ENCODE measurements at places on chromosomes 7 and 10. TPM values are rescaled to one million over a fixed set of nuclear protein-coding genes. Genes with fewer than 3 reads are reported as not detected.

Gene RGR
- not detected for total RNA-seq

Gene LLCFC1
- not detected for total RNA-seq

Gene CCL24
- total RNA-seq: not detected

Gene SDK1
- not detected for total RNA-seq

Gene SCART1
- 6.9 TPM for total RNA-seq

Gene PNLIPRP3
- not detected for total RNA-seq

Gene HOXA6
- total RNA-seq: 3.4 TPM

Gene VSTM2A
- not detected for total RNA-seq

Gene BBS9
- total RNA-seq: 13.0 TPM

Gene EGFR
- total RNA-seq: not detected

Gene CAPZA2
- 102 TPM for total RNA-seq

Gene DHTKD1
- total RNA-seq: 27.3 TPM

Gene NMT2
- 1.6 TPM for total RNA-seq

Gene MRM2
- 35.5 TPM for total RNA-seq

DNA sequence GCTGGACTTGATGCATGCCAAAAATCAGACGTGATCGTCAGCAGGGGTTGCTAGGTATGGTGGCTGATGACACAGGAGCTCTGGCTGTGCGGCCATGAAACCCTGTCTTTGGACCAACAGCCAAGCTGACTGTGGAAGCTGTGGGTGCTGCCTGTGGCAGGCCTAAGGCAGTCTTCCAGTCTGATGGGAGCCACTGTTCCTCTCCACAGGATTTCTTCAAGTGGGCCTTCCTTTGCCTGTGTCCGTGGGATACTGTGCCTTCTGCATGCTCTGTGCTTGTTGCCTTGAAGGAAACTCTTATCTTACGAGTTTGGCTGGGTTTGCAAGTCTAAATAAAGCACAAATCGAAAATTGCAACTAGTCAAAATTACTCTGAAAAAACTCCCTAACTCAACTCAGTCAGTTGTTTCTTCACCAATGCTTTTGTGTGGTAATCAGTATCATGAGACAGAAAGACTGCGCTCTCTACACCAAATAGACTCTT is 101.9 kb upstream of the PDLIM1 start:
- no peak for DNase-seq

- DNase-seq: no peak
Measured at GRCh38 chr7:135480966-135481597, 28.8 kb downstream of the CNOT4 start.

DNA sequence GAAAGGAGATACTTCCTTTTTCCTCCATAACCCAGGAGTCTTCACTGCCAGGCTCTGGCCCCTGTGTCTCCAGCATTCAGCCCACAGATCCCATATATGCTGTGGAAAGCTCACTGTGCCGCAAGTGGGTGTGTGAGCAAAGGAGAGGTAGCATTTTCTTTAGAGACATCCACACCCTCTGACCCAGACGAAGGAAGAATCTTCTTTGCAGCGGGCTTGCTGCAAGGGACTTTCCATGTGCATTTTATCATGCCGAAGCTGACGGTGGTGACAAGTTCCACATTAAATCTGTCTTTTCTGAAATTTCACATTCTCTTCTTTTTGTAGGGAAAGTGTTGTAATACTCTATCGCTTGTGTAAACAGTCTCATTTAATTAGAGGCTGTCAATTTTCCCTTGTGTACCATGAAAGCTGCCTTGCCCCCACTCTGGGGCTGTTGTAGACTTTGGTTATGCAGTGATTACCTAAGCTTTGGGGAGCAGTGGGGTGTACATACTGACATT is 409.5 kb downstream of the SUGCT start:
- DNase-seq: no peak

DNA sequence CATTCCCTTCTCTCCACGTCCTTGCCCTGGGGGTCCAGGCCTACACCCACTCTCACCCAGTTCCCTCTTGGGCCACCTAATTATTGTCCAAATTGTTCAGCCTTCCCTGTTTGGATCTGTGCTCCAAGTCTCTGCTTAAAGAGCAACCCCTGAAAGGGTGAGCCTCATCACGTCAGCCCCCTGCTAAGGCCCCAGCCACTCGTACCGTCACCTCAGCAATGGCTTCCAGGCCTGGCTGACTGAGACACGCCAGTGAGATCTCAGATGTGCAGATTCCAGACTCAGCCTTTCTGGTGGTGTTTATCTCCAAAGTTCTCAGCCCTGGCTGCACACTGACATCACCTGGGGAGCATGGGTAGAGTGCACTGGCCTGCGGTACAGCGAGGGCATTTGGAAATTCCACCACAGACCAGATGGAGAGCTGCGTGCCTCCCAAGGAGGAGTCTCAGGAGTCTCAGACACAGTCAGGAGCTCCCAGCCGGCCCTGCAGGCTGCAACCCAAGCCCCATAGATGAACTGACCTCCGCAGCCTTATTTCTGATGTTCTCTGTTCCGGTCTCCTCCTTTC is 87.5 kb downstream of the PRKAG2 start:
- DNase-seq: no peak

GRCh38 chr7:64946772-64947171 is 43.7 kb downstream of the ZNF273 start:
- DNase-seq: peak; percentile 69

DNA sequence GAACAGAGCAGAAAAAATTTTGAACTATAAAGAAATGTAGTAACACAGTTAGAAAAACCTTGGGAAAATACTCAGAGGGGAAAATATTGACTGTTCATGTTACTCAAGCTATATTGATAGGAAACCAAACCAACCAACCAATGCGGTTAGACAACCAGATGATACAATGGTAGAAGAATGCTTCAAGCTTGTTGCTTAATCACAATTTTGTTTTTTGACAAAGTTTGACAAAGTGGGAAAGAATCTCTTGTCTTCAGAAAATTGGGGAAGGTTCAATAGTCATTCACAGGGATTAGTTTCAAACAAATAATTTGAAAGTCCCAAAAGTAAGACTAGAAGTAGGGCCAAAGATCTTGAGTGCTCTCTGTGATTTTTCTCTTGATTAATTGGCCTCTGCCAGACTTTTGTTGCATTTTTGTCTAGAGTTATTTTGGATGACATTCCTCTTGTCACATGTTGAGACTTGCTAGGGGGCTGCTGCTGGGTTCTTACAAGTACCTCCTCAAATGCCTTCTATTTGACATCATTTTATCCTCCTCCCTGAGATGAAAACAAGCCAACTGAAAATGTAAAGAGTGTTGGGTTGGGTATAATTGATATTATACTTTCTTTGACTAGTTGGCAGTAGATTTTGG is 233.1 kb upstream of the PHYHIPL start:
- no peak for DNase-seq

DNA sequence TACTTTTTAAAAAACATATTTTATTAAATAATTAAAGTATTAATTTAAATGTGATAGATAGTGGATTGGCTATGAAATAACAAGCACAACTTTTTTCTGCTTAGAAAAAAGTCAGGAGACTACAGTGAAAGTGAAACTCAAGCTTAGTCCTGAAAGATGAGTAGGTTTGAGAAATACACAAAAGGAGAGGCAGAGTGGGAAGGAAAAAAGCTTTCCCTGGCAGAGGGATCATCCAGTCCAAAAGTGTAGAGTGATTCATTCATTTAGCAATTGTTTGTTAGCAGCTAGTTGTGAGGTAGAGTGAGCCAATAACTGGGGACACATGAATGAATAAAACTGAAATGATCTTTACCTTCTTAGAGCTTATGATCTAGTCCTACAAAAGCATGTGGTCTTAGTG is 93.5 kb downstream of the FOXP2 start:
- DNase-seq: no peak

- DNase-seq: no peak
Measured at GRCh38 chr10:120825878-120826769, 25.0 kb upstream of the WDR11 start.

GRCh38 chr10:120437541-120437940 is 19.5 kb upstream of the PLPP4 start:
- DNase-seq: no peak

- no peak for DNase-seq
Measured at GRCh38 chr7:106827626-106828025, 37.5 kb upstream of the PIK3CG start.

GRCh38 chr7:113331155-113331898 is 213.0 kb upstream of the SMIM30 start:
- no peak for DNase-seq

- no peak for DNase-seq
Measured at GRCh38 chr7:50393076-50393475, 57.1 kb downstream of the FIGNL1 start.

DNA sequence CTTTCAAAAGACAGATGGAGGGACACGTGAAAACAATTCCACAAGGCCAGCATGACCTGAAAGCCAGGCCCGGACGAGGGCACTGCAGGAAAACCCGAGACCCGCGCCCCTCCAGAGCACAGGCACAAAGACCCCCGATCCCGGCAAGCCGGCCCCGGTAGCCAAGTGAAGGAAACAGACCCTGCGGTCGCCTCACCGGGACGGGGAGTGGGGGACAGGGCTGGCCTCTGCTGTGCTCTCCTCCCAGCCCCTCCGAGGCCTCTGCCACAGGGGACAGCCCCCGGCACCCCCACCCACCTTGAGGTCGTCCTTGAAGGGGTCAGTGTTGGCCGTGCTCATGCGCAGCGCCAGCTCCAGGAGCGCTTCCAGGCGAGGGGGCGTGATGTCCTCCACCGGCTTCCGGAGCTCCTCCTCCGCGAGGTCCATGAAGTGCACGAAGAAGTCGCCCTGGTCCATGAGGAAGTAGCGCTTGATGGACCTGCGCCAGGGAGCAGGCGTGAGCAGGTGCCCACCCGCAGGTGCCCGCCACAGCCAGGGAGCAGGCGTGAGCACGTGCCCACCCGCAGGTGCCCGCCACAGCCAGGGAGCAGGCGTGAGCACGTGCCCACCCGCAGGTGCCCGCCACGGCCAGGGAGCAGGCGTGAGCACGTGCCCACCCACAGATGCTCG is 11.3 kb upstream of the ADAM8 start:
- DNase-seq: no peak

DNA sequence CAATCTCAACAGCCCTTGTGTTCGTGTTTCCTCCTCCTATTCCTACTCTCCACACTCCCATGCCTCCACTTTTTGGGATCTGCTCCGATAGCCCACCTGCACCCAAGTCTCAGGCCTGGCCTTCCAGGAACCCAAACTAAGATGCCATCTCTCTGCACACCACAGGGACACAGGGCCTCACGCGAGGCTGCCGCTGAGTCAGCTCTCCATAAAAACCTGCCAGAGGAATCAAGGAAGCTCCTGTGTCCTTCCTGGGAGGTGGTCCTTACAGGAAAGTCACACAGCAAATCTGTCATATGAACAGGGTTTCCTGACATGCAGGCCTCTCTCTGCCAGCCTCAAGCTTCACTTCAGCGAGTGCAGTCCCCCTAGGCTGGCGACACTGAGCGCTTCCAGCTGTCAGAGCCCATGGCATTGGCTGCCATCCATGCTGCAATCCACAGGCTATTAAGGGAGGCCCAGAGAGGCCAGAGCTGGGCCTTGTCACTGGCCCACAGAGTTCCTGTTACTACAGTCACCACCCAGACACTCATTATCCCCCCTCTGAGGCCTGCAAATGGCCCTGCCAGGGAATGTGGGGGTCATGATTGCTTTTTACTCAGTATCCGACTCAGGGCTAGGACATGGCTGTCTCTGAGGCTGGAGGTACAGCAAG is 151.4 kb downstream of the OAT start:
- no peak for DNase-seq

DNA sequence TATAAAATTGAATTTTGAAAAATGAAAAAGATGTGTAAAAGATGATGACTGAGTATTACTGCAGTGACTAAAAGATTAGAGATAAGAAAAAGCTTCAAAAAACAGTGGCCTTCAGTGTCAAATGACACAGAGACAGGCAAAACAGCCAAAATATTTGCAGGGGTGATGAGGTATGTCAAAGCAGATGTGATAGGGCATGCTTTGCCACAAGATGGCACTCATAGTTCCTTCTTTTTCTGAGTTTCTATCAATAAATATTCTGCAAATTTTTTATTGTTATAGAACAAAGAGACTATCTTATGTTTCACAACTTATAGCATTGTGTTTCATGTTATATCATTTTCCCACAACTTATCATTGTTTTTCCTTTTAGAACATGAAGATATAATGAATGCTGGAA is 344.1 kb upstream of the HPS1 start:
- peak; percentile 51 for DNase-seq

DNA sequence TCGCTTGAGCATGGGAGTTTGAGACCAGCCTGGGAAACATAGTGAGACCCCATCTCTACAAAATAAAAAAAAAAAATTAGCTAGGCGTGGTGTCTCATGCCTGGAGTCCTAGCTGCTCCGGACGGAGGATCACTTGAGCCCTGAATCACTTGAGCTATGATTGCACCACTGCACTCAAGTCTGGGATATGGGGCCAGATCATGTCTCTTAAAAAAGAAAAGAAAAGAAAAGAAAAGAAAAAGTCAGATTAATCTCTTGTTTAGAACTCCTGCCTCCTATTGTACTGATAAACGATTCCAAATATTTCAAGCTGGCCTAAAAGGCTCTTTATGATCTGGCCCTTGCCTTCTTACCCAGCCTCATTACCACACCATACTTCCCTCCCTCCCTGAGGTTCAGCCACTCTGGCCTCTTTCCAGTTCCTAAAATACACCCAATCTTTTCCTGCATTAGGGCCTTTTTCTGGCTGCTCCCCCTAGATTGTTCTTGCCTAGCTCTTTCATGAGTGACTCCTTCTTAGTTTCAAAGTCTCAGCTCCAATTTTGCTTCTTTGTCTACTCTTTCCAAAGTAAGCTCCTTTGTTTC is 41.7 kb downstream of the VCL start:
- no peak for DNase-seq

- DNase-seq: no peak
Measured at GRCh38 chr7:47285860-47286491, 295.9 kb downstream of the TNS3 start.

- DNase-seq: no peak
Measured at GRCh38 chr7:71826141-71826540, 586.0 kb downstream of the CALN1 start.

GRCh38 chr7:5502721-5503243 is 79.1 kb upstream of the TNRC18 start:
- DNase-seq: no peak

GRCh38 chr7:132560825-132561529 is 15.3 kb downstream of the PLXNA4 start:
- DNase-seq: no peak

DNA sequence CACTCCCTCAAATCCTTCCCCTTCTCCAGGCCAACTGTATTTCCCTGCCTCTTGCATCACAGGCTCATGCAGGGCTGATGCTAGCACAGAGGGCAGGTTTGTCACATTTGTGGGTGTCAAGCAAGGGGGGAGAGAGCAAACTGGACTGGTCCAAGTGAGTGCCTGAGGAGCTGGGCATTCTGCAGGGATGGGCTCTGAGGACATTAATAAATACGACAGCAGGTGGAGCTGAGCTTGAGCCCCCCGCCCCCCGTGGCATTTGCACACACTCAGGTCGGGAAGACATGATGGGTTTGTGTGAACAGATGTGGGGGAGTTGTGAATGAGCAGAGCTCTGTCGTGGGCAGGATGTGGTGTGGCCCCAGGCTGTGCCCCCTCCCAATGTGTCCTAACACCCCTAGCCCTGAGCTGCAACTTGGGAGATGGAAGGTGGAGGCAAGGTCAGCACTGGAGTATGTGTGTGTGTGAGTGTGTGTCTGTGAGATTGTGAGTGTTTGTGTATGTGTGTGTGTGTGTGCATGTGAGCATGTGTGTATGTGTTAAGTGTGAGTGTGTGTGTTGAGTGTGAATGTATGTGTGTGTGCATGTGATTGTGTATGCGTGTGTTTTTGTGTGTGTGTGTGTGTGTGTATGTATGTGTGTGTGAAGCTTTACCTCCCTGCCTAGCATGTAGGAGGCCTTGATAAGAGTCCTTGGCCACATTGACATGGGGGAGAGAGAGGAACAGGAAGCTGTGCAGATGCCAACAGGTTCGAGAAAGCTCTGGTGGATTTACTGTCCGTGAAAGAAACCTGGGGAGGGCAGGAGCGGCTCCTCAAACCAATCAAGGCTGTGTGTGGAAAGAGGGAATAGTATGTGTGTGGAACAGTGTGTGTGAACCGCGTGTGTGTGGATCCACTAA is 9.1 kb downstream of the RASSF4 start:
- no peak for DNase-seq

Measured in Karpas-422 (cell line).